ENCODE measurements at places on chromosomes 1 and 21.

- DNase-seq: peak; percentile 45
Measured at GRCh38 chr1:234726359-234726943, 116.5 kb upstream of the IRF2BP2 start.

DNA sequence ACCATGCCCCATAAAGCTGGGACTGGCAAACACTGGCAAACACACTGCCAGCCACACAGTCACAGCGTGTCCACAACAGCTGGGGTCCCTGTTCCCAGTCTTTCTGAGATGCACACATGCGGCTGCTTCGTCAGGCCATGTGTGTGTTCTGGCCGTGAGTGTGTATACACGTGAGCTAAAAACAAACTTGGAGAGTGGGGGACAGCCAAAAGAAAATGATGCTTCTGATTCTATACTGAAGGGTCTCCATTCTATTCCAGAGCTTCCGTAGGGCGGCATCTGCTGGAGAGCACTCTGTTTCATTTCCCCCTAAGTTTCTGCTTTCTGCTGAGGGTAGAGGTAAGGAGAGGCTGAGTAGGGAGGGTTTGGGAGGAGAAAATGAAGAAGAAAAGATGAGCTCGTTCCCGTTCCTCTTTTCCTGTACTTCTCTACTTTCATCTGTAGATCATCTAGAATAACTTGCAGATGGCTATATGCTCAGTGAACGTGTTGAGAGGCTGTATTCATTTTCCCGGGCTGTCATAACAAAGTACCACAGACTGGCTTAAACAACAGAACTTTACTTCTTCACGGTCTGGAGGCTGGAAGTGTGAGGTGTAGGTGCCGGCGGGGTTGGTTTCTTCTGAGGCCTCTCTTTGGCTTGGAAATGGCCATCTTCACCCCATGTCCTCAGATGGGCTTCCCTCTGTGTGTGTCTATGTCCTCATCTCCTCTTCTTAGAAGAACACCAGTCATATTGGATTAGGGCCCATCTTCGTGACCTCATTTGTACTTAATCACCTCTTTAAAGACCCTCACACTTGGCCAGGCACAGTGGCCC lies 151.6 kb downstream of the TOMM20 start:
- no peak for DNase-seq

- DNase-seq: no peak
Measured at GRCh38 chr1:151574575-151575529, 34.7 kb downstream of the TUFT1 start.

GRCh38 chr1:15942661-15943327 lies 33.1 kb downstream of the ZBTB17 start:
- no peak for DNase-seq

- DNase-seq: no peak
Measured at GRCh38 chr1:46394872-46395465, 852 bp downstream of the FAAH start.

DNA sequence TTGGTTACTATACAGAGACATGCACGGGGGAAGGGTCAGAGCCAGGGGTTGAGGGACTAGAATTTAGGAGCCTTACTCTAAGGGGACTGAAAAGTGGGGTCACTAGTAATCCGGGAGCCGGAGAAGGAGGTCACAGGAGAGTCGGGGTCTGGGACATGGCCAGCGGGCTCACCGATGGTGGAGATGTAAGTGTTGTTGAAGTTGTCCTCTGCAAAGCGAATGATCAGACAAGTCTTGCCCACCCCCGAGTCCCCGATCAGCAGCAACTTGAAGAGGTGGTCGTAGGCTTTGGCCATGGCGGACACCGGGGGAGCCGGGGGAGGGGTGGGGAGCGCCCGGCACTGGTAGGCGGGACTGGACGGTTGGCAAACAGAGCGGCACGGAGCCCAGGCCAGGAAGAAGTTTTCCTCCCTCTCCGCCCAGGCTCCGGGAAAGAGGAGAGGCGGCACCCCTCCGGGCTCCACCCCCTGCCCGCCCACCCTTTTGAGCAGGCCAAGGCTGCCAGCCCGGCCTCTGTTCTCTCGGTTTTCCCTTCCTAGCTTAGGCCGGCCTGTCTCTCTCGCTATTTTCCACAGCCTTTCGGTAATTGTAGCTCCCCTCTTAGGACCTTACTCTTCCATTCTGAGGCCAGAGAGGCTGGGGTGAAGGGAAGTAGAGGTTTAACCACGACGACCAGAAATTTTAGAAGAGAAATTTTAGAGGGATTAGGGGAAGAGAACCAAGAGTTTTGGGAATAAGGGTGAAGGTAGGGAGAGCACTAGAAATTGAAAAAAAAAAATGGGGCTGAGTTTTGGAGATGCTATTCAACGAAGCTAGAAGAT lies at the start of gene RAB13:
Gene RAB13, minus strand, starts transcription at position 399 of the 821 bp plus-strand sequence. Its CDS starts 103 bp downstream, at position 296.
- DNase-seq: peak; percentile 93

GRCh38 chr1:229856009-229856650 lies 210.9 kb upstream of the GALNT2 start:
- DNase-seq: no peak

DNA sequence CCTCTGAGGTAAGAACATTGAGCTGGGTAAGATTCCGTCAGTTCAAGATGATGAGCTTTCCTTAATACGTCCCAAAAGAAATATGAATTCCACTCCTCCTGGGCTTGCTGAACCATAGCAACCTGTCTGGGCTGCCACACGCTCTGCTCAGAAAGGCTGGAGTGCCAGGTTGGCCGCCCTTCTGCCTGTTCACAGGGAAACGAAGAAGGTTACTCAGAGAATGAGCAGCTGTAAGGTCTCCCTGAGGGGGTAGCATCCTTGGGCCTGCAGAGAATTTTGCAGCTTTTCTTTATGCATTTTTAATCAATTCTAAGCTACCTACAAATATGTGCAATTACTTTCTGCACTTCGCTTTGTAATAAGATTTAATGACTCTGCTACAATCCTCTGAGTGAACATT lies 130.7 kb upstream of the BACE2 start:
- DNase-seq: no peak

- DNase-seq: peak; percentile 86
Measured at GRCh38 chr1:154404984-154405746, at the start of gene IL6R. IL6R (plus strand) TSS chr1:154405343; CDS start chr1:154405630, 287 bp downstream.

GRCh38 chr1:68173283-68173935 lies 58.9 kb downstream of the WLS start:
- no peak for DNase-seq

GRCh38 chr1:187588917-187589316 lies 760.2 kb downstream of the PLA2G4A start:
- no peak for DNase-seq

All from H9 (cell line).